ENCODE measurements at places on chromosomes 11 and 22. TPM values are rescaled to one million over a fixed set of nuclear protein-coding genes. Genes with fewer than 3 reads are reported as not detected.

Gene SHANK3
- 0.16 TPM for total RNA-seq

Gene SCARF2
- total RNA-seq, result 0.27 TPM

Gene CDC42BPG
- total RNA-seq, result 0.61 TPM

Gene VSTM5
- not detected for total RNA-seq

Gene OR10A2
- not detected for total RNA-seq

Gene MPPED1
- not detected for total RNA-seq

Gene SCGB2A2
- not detected for total RNA-seq

Gene DLG2
- total RNA-seq, result 2.2 TPM

Gene GRAP2
- total RNA-seq, result 83.2 TPM

Gene YPEL4
- 0.43 TPM for total RNA-seq

Gene BIRC3
- total RNA-seq, result 108 TPM

DNA sequence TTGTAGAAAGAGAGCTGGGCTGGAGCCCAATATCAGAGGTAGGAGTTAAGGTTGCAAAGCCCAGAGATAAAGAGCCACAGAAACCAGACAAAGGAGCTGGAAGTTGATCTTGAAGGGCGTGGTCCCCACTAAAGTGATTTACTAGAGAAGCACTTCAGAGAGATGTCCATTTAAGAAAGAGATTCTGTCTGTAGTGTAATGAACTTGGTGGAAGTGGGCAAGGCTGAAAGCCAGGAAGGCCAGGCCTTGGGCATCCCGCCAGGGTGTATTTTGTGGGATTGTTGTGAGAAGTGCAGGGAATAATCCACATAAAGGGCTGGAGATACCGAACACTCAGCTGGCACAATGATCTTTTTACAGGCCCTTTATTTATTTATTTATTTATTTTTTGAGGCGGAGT lies 1398.8 kb downstream of the TBC1D22A start:
- H3K4me1 ChIP-seq, result no peaks in the 10 kb centered on the region
- no peak overlapping the region for H3K27ac ChIP-seq
- no peaks in the 10 kb centered on the region for H3K36me3 ChIP-seq
- no peak overlapping the region for H3K4me3 ChIP-seq
- no peaks in the 10 kb centered on the region for H3K27me3 ChIP-seq

DNA sequence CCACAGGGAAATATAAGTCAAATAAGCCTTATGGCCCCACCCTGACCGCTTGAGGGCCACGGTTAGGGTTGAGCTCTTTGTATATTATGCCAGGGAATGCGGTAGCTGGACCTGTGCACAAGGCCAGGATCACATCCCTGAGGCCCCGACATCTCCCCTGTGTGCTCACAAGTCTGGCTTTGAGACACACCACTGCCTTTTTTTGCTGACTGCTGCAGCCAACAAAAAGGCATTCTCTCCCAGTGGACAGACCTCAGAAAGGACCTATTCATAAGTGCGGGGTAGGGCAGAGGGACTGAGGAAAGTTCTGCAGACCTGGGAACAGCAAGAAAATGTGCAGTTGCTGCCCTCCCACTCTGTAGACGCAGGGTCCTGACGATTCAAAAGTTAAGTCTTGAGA lies 3.4 kb upstream of the SIDT2 start:
- peaks cover 31% of the 10 kb centered on the region for H3K4me1 ChIP-seq
- peaks cover 4% of the 10 kb centered on the region for H3K36me3 ChIP-seq
- no peak for DNase-seq
- H3K27me3 ChIP-seq, result no peaks in the 10 kb centered on the region
- H3K4me3 ChIP-seq, result no peak overlapping the region
- peak overlapping the region; percentile 33 for H3K27ac ChIP-seq

- no peak overlapping the region for H3K27ac ChIP-seq
- no peak overlapping the region for H3K4me3 ChIP-seq
- H3K36me3 ChIP-seq, result no peaks in the 10 kb centered on the region
- no peaks in the 10 kb centered on the region for H3K4me1 ChIP-seq
- no peak for DNase-seq
Observed at GRCh38 chr11:115409691-115410220, 94.5 kb downstream of the CADM1 start.

DNA sequence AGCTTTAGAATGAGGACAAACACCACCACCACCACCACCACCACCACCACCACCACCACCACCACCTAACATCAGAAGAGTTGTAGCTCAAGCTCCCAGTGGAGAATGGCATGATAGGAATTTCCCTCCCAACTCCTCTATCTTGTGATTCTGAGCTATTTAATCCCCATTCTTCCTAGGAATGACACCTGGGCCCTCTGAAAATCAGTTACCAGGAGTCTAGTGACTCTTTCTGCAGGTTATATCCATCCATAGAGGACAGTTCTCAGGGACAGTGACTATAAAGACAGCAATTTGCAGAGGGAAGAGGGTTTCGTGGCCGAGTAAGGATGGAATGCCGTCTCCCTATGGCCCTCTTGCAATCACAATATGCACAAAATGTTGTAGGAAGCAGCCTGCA lies 27.8 kb downstream of the MYH9 start:
- no peaks in the 10 kb centered on the region for H3K27me3 ChIP-seq
- no peak overlapping the region for H3K4me3 ChIP-seq
- no peak for DNase-seq
- peaks cover 94% of the 10 kb centered on the region for H3K4me1 ChIP-seq
- H3K36me3 ChIP-seq, result peaks cover 68% of the 10 kb centered on the region
- peak overlapping the region; percentile 98 for H3K27ac ChIP-seq

DNA sequence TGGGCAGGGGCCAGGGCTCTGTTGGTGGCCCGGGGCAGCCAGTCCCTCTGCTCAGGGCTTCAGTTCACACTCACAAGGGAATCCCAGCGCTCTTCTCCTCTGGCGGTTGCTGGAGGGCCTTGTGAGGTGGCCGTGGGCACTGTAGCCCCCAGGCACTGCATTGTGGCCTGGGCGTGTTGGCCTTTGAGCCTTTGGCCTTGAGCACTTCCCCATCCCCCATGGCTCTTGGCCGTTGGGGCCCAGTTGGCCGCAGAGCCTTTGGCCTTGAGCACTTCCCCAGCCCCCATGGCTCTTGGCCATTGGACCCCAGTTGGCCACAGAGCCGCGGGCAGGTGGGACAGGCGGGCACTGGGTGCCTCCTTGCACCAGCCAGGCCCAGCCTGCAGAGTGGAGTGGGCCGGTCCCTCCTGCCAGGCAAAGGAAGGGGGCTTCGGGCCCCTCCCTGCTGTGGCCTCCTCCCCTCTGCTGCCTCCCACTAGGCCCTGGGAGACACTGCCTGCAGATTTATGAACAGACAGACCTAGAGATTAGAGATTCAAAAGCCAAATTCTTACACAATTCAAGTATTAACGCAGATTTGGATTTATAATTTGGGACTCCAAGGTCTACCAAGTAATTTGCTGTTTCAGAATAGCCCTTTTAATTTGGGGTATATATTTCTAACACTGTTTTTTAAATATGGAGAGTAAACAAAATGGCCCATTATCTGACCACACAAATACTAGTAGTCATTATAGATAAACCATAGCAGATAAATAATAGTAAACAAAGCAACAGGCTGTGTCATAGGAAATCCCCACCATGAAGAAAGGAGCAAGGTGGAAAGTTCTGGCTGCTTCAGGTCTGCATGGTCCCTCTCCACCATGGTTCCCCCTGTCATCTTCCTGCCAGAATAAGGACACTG lies 18.2 kb upstream of the TXNRD2 start:
- H3K4me1 ChIP-seq, result peaks cover 11% of the 10 kb centered on the region
- H3K27me3 ChIP-seq, result no peaks in the 10 kb centered on the region
- H3K27ac ChIP-seq, result no peak overlapping the region

DNA sequence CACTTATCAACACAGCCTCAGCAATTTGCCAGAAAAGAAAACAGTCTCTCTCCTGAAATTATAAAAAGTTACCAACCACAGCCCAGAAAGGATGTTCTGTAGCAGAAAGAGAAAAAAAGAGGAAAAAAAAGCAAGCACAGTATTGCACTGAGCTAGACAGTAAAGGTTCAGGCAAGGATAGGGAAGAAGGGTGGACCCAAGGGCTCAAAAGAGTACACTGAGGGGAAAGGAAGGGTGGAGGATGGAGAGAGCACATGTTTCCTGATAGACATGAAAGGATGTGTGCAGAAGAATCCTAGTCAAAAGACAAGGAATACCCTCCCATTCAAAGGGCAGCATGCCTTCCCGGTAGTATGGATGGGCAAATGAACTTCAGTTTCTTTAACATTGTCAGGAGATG lies 59.1 kb downstream of the RRAS2 start:
- no peak for DNase-seq
- peaks cover 22% of the 10 kb centered on the region for H3K4me1 ChIP-seq
- no peaks in the 10 kb centered on the region for H3K27me3 ChIP-seq

DNA sequence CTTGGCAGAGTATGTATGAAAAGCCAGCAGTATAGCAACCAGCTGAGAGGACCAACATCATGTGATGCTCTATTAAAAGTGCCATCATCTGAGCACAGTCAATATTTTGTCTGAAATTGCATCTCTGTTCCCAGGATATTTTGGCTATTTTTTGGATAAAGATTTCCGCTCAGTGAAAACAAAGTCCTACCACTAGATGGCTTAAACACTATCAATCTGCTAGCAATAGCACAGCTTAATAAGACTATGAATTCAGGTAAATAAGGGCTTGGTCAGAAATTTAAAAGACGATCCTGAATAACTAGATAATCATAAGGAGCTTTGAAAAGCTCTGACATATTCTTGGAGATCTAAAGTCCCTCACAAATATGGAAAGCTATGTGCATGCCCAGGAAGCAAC lies 74.4 kb downstream of the MS4A13 start:
- peaks cover 4% of the 10 kb centered on the region for H3K27me3 ChIP-seq
- no peak overlapping the region for H3K4me3 ChIP-seq
- H3K4me1 ChIP-seq, result no peaks in the 10 kb centered on the region
- H3K27ac ChIP-seq, result no peak overlapping the region

DNA sequence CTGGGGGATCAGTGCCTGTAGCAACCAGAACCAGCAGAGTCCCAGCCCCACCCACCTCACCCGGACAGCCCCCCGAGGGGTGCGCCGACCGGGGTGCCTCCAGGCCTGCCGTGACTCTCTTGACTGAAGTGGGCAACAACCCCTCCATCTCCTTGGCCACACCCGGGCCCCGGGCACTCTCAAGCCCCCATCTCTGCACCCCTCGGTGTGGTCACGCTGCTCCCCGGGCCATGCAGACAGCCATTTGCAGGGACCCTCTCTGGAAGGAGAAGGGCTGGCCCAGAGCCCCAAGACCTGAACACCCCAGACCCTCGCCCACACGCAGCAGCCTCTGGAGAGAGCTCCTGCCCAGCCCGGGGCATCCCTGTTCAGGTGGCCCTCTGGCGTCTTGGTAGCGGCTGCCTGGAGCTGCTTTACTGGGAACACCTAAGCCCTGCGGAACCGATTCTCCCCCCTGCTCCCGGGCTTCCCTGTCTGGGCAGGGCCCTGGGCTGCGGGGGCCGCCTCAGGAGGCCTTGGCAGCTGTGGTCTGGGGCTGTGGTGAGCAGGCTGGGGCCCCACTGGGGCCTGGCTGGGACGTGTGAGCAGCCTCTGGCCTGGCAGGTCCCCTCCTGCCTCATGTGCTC lies 84.9 kb downstream of the WNT7B start:
- no peak overlapping the region for H3K27ac ChIP-seq
- H3K27me3 ChIP-seq, result peaks cover 10% of the 10 kb centered on the region
- H3K4me3 ChIP-seq, result no peak overlapping the region
- H3K4me1 ChIP-seq, result no peaks in the 10 kb centered on the region

DNA sequence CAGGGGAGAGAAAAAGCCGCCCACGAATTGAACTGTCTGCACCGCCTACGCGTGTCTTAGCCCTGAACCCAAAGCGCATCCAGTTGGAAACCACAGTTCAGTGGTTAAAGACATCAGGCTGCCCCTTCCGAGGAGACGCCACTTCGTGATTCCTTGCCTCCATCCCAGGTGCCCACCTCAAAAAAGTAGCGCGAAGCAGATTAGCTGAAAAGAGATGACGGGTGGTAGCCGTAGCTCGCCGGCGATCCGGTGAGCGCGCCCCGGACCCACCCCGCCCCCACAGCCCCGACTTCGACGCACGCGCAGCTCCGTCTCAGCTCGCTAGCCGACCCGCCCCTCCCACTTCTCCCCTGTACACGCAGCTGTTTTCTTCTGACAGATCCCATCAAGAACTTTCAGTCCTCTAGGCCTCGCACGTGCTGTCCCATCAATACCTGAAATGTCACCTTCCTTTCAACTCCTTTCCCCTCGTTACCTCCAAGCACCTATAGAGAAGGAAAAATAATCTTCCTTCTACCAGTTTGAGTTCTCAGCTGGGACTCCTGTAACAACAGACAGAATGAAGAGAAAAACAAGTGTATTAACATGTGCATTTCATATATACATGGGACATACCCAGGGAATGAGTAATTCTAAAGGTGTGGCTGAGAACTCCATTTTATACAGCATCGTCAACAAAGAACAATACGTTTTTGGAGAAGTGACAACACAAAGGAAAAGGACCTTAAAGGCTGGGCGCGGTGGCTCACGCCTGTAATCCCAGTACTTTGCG lies 49.5 kb downstream of the OR4D9 start:
- H3K27me3 ChIP-seq, result peaks cover 2% of the 10 kb centered on the region
- peak; percentile 92 for DNase-seq
- H3K36me3 ChIP-seq, result peaks cover 3% of the 10 kb centered on the region

DNA sequence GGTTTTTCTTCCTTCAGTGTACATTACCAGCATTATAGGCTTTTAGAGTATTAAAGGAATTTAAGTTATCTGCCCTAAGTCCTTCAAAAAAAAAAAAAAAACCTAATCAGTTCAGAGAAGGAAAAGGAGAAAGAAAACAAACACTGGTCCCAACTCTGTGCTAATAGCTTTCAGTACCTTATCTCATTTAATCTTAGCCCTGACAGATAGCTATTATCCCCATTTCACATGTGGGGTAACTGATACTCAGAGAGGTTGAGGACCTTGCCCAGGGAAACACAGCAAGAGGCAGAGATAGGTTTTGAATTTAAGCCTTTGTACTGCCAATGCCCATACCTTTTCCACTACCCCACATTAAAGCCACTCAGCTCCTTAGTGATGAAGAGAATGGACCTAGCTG lies 43.4 kb downstream of the FAT3 start:
- H3K36me3 ChIP-seq, result no peaks in the 10 kb centered on the region
- H3K27me3 ChIP-seq, result no peaks in the 10 kb centered on the region
- H3K4me3 ChIP-seq, result no peak overlapping the region

- no peak for DNase-seq
- H3K27me3 ChIP-seq, result no peaks in the 10 kb centered on the region
- H3K27ac ChIP-seq, result no peak overlapping the region
- no peaks in the 10 kb centered on the region for H3K4me1 ChIP-seq
- H3K4me3 ChIP-seq, result no peak overlapping the region
Observed at GRCh38 chr11:7585816-7586215, 72.0 kb downstream of the PPFIBP2 start.

GRCh38 chr11:14449302-14449714 lies 50.3 kb downstream of the COPB1 start:
- no peak overlapping the region for H3K4me3 ChIP-seq
- H3K27me3 ChIP-seq, result no peaks in the 10 kb centered on the region
- H3K36me3 ChIP-seq, result peaks cover 5% of the 10 kb centered on the region
- peaks cover 53% of the 10 kb centered on the region for H3K4me1 ChIP-seq

GRCh38 chr11:45906965-45907611 lies at the start of gene FREY1:
FREY1 (minus strand) TSS chr11:45907271; CDS start chr11:45907245, 26 bp downstream.
- H3K4me1 ChIP-seq, result peaks cover 6% of the 10 kb centered on the region
- H3K27me3 ChIP-seq, result no peaks in the 10 kb centered on the region
- H3K27ac ChIP-seq, result no peak within 1 kb of the TSS
- peaks cover 4% of the 10 kb centered on the region for H3K36me3 ChIP-seq

DNA sequence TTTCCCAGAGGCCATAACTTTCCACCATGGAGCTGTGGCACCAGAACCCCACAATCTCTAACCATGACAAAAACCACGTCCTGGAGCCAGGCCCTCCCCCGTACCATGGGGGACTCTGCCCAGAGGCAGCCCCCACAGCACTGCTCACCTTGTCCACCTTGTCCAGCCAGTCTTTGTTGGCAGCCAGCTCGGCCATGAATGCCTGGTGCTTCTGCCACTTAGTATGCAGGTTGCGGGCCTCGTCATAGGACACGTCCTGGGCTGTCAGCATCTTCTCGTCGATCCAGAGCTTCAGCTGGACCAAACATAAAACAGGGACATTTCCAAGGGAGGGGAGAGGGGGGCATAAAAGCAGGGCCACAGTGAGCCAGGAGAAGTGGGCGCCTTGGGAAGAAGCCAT lies 20.8 kb upstream of the RBM4B start:
- H3K27me3 ChIP-seq, result no peaks in the 10 kb centered on the region
- DNase-seq, result no peak
- no peaks in the 10 kb centered on the region for H3K4me1 ChIP-seq
- H3K36me3 ChIP-seq, result no peaks in the 10 kb centered on the region
